Renal pelvis (tissue), 12 donors: ENCODE measurements at places on chromosomes 7 and 10. TPM values are rescaled to one million over a fixed set of nuclear protein-coding genes. Genes with fewer than 3 reads are reported as not detected.

PAPSS2 gene
- polyA plus RNA-seq: 33.5 TPM

DNA sequence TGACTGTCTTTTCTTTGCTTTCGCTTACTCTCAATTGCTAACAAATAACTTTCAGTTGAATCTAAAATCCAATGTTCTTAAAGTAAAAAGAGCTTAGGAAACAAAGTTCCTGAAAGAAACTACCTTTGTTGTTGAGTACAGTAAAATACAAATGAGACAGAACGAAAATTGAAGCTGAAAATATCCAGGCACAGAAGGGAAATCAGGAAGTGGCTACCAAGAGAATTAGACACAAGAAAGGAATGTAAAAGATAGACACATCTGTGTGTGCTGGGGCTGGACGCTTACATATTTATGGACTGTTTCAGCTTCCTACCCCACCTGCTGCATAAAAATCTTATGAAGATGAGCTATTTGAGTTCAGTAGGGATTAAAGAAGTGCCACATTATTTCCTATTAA, 161.7 kb upstream of the PLXDC2 start:
- no peak for DNase-seq

GRCh38 chr7:116258734-116259133, 48.4 kb downstream of the TES start:
- DNase-seq: peak; percentile 48

DNA sequence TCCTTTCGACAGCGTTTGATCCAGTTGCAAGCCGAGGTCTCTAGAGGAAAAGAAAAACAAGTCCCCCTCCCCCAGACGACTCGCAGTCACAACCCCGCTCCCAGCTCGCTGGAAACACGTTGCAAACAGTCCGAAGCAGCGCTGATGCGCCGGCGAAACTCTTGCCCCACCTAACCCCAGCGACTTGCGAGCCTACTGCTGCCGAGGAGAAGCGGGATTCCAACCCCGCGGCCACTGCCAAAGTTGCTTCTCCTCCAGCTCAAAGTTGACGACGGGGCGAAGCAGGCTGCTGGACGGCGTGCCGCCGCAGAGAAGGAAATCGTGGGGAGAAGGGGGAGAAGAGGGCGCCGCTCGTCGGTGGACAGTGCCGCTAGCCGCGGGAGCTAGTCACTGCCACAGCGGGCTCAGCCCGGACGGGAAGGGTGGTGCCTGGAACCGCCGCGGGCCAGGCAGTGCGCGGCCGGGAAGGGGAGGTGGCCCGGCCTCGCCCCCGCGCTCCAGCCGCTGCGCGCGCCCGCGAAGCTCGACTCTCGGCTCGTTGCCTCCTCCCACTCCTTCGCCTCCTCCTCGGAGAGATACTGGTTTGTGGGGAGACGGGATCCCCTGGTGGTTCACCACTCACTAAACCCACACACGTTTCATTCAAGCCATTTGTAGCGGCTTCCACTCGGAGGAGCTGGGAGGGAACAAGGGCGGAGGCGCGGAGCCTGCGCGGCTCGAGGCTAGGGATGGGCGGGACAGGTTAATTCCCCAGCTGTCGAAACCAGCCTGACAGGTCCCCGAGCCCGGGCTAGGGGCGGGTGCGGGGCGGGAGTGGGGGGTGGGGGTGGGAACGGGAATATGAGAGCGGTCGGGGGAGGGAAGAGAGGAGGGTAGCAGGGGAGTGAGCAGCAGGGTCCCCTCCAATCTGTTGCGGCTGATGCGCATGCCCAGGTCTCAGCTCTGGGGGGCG, at the start of gene GPR37:
Gene GPR37, minus strand, starts transcription at position 392 of the 952 bp plus-strand sequence. CDS start 816 bp downstream, outside the sequence.
- DNase-seq: peak; percentile 54

DNA sequence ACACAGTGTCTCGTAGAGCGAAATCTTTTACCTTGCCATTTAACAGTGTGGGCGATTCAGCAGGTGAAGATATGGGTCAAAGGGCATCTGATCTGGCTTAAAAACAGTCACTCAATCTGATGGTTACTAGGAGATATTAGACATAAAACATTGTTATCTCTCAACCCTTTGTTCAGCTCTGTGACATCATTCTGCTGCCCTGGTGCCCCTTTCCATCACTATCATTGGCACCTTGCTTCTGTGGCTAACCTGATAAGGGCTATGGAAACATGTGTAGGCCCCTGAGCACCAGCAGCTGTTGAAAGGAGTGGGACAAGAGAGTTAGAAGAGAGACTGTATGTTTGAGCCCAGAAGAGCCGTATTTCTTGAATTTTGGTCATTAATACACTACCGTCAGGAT, 650.3 kb downstream of the PHTF2 start:
- DNase-seq: no peak

NEUROD6 gene
- polyA plus RNA-seq: not detected

DNA sequence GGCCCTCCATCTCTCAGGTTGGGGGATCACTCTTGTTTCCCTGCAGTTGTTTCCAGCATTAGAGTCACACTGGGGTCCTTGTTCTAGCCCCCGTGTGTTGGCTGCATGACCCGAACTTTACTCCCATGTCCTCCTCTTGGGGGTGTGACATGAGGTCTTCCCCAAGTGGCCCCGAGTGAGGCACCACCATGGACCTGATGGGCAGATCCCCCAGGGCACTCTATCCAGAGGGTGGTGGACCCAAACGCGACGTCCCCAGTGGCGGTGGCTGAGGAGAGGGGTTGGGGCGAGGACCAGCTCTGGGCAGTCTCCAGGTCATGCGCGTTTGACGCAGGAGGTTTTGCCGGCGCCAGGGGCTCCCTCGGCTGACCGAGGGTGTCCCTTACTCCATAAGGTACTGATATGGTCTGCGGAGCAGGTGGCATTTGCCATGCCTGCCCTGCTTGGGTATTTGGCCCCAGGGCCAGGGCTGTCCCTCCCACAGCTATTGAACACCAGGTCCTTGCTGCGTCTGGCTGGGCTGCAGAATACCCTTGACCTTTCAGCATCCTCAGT, 131.9 kb downstream of the LHPP start:
- DNase-seq: no peak

DNA sequence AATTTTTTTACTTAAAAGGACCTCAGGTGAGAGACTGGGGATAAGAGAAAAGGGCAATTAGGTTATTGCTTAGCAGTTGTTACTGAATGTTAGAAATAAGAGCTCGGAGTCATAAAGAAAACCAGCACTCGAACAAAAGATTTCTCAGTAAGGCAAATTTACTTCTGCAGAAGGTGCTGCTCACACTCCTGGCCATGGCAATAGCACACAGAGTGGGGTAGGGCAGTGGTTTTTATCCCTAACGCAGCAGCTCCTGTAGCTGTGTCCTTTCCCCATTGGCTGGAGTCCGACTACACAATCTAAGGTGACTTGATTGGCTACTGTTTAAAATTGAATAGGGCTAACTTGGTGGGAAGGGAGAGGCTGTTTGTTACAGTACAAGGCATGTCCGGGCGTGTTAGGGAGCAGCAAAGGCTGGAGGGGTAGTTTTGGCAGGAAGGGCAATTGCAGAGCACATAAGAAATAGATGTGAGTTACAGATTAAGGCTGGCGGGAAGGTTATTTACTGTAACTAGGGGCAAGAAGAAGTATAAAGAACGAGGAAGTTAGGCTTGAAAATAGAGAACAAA, 112.1 kb downstream of the AKR1D1 start:
- no peak for DNase-seq

DNA sequence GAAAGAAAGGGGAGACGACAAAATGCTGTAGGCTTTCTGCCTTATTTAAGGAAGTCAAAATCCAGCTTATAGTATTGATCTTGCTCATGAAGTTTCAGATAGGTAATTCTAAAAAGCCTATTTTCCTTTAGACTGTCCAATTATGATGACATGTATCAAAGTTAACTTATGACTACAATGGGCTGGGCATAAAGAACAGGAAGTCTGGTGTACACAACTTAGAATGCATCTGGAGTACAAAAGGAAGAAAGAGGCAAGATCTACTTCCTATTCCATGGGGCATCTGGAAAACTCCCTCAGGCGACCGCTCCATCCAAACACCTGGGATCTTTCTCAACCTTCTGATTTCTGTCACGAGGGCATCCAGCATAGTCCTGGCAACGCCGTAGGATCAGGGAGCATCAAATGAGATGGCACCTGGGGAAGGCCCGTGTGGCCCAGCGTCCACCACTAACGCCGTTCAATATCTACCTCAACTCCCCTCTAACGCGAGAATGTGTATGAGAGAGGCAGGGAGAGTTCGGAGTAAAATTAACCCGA, 512 bp downstream of the FAM24B start:
- DNase-seq: no peak

GRCh38 chr7:44583146-44583865, 1.3 kb upstream of the TMED4 start:
- DNase-seq: no peak

GRCh38 chr10:84938117-84938905, 609.9 kb downstream of the CCSER2 start:
- no peak for DNase-seq

- DNase-seq: no peak
These were observed 19.8 kb downstream of the NUB1 start for GRCh38 chr7:151361193-151361959.

DNA sequence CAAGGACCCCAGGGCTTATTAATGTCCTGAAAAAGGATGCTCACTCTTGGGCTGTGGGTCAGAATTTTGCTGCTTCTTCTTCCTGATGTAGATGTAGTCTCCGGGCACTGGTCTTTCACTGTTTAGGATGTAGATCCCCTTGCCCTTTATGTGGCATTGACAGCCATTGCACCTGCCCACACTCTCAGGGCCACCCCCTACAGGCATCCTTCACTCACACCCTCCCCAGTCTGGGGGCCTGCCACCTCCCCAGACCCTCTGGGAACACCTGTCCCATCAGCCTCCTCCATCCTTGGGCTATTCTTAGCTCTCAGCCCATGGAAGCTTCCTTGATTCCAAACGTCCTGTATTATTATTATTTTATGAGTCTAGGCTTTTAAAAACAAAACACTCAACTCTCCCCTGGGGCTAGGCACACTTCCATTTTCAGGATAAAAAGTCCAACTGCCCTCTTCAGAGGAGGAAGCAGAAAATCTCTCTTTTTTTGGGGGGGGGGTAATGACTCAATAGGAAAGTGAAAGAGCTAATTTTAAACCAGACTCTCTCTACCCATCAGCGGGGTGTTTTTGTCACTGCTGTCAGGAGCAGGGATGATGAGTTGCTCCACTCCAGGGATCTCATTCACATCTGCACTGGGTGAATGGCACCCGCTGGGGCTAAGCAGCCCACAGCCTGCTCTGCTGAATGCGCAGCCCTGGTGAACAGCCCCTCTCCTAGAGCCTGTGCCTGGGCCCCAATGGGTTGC, 11.5 kb upstream of the KLRG2 start:
- DNase-seq: no peak

GRCh38 chr7:47489624-47490023, 92.3 kb downstream of the TNS3 start:
- no peak for DNase-seq

DNA sequence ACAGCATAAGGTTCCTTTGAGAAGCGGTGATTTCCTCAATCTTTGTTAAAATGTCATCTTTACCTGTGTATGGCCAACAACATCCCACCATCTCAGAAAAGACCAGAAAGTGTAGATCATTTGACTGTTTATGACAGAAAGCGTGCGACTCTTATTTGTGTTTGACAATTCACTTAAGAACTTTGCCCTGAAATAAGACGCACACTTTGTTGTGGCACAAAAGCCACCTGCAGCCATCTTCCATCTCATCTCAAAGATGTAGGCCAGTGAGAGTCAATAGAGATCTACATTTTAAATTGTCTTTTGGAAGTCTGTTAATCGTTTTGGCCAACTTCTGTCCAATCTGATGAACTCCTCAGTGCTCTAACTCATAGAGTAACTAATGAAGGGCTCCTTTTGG, 114.0 kb downstream of the CALN1 start:
- no peak for DNase-seq

- DNase-seq: peak; percentile 41
These were observed 19.3 kb downstream of the MYOF start for GRCh38 chr10:93462881-93463280.

DNA sequence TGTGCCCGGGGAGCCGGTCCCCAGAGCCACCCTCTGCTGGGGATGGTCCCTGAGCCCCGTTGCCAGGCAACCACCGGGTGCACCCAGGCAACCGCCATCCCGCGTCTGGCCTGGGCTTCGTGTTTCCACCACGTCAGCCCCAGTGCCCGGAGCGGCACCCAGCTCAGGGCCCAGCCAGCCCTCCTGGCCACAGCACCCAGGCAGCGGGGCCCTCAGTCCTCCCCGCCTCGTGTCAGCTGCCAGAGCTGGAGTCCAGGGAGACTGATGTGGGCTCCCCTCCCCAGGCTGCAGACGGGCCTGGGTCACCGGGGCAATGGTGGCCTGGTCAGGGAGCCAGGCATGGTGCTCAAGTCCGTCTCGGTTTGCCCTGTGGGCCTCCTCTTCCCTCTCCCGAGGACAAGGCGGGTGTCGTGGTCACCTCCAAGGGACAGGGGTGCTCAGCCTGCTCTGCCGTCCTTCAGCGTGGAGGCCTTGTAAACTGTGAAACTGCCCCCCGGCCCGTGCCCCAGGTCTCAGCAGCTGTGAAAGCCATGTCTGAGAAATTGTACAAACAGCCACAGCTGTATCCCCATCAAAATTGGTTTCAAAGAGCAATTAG, 72.5 kb downstream of the MICALL2 start:
- DNase-seq: no peak

DNA sequence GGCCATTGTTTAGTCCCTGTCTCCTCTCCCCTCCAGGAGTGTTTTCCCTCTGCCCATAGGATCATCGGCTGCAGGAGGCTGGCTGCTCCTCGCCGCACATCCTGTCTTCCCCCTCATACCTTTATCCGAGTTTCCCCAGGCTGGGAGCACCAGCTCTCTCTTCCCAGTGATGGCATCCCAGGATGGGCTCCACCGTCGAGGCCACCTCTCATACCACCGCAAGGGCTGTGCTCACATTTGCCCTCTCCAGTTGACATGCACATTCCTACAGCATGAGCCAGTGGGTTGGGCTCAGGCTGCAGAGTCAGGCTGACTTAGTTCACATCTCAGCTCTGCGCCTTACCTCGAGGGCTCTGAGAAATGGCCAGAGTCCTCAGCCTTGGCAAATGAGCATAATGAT, 12.1 kb downstream of the HKDC1 start:
- no peak for DNase-seq

DNA sequence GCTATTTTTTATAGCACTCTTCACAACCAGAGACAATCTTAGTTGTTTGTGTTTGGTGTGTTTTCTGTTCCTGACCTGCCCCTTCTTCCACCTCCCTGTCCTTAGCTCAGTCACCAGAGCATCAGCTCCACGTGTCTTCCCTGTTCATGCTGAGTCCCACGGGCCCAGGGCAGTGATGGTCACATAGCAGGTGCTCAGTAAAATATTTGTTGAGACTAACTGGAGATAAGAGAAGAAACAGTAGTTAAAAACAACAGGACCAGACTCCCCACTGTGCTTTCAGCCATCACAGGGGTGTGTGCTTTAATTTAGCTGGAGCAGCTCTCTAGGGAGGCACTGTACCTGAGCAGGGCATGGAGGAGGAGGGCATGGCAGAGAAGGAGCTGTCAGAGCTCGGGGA, 307.3 kb upstream of the ZNF32 start:
- no peak for DNase-seq

- no peak for DNase-seq
These were observed 15.2 kb upstream of the LBX1 start for GRCh38 chr10:101244321-101245050.

- DNase-seq: no peak
These were observed 4.8 kb upstream of the DNAAF5 start for GRCh38 chr7:721619-722248.

- no peak for DNase-seq
These were observed 70.3 kb downstream of the MYL10 start for GRCh38 chr7:101558742-101559325.

WAPL gene
- 52.8 TPM for polyA plus RNA-seq

NUTM2D gene
- polyA plus RNA-seq: 10.0 TPM

- DNase-seq: no peak
These were observed 837.6 kb upstream of the GHITM start for GRCh38 chr10:83301732-83302131.
